ENCODE measurements at places on chromosomes 6 and 20.

DNA sequence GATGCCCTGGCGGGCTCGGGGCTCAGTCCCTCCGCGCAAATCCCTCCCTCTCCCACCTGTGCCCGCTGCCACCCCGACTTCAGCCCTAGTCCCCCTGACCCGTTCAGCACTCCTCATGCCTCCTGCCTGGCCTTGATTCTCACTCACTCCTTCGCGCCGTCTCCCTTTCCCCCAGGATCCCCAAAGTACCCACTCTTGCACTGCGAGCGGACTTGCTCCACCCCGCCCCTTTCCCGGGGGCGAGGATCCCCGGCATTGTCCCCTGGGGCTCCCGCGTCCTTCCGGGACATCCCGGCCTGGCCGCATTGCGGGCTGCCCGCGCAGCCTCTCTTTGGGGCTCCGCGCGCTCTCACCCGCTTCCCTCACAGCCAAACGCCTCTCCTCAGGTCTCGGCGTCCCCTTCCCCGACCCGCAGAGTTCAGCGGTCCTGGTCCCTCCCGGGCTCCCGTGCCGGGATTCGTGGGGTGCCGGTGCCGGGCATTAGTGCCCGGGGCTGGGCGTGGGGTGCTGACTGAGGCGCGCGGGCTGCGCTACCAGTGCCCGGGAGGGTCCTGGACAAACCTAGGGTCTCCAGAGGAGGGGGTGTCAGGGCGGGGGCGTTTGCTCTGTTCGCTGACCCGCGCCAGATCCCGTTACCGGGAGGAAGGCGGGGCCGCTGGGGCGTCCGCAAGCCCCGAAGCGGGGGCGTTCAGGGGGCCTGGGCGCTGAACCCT is 45.5 kb upstream of the SUPT3H start:
- no peak for DNase-seq

GRCh38 chr6:156126535-156126934 is 650.6 kb upstream of the ARID1B start:
- DNase-seq, result no peak

GRCh38 chr6:2868637-2869036 is 27.0 kb upstream of the SERPINB1 start:
- no peak for DNase-seq

- DNase-seq, result no peak
These were observed 86.2 kb upstream of the CNKSR3 start for GRCh38 chr6:154596701-154597100.

DNA sequence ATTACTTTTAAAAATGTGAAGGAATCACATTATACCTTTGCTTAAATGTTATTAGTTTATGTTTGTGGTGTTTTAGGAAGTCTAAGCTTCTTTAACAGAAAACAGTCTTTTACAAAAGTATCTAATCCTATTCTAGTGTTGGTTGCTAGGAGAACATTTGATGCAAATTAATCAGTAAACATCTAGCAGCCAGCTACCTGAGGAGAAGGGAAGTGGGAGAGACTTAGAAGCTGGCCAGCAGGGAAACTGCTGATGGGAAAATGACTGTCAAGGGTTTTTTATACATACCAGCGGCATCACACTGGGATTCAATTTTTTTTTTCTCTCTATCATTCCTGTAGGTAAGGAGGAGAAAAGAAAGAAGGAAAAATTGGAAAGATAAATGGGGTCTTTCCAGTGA is 686.0 kb upstream of the MMS22L start:
- no peak for DNase-seq
